Spleen (tissue), 13 donors: ENCODE measurements at places on chromosomes 13 and 19.
A peak's percentile ranks its signal among the peaks of the same experiment; 100 is the strongest.

DNA sequence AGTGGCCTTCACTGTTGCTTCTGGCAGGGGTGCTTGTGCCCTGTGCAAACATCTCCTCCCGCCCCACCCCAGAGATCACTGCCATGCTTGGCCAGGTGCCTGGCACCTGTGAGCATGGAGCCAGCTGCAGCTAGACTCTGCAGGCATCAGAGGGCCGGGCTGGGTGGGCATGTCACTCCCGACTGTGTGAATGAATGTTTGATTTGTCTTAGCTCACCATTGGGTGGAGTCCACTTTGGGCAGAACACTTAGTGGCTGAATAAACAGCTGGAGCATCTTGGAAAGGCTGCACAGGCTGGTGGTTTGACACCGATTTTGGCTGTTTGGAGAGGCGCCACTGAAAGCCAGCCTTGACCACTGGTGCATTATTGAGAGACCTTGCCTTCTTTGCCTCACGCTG lies 267.3 kb downstream of the DLEU7 start:
- DNase-seq, result no peak

DNA sequence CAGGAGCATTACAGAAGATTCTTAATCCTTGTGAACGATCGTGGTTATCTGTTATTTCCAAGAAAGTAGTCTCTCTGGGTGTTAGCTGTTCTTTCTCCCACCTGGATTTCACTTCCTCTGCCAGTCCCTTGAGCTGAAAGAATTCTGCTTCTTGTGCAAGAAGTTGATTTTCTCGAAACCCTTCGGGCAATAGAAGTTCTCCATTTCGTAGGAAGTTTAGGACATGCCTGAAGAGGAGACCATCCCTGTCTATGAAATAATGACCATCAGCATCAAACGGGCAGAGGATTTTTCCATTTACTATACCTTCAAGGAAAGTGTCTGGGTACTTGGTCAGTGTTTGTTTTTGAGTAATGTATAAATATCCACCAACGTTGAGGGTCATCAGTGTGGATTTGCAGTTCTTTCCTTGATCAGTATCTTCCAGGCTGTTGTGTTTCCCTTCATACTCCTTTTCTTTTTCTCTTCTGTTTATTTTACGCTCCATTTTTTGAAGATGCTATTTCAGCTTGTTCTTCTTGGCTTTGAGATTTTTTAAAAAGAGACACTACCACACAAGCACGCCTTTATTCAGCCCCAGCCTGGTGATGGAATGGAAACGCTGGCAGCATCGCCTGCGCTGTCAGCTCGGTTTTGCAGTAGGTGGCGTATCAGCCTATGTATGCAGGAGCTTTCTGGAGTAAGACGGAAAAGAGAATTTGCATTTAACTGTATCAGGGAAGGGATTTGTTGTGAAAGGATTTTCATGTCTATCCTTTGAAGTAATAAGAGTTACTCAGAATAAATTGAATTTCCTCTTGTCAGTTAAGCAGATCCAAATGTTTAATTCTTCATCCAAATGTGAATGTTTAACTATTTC lies 6.5 kb downstream of the KCTD4 start:
- DNase-seq, result no peak

DNA sequence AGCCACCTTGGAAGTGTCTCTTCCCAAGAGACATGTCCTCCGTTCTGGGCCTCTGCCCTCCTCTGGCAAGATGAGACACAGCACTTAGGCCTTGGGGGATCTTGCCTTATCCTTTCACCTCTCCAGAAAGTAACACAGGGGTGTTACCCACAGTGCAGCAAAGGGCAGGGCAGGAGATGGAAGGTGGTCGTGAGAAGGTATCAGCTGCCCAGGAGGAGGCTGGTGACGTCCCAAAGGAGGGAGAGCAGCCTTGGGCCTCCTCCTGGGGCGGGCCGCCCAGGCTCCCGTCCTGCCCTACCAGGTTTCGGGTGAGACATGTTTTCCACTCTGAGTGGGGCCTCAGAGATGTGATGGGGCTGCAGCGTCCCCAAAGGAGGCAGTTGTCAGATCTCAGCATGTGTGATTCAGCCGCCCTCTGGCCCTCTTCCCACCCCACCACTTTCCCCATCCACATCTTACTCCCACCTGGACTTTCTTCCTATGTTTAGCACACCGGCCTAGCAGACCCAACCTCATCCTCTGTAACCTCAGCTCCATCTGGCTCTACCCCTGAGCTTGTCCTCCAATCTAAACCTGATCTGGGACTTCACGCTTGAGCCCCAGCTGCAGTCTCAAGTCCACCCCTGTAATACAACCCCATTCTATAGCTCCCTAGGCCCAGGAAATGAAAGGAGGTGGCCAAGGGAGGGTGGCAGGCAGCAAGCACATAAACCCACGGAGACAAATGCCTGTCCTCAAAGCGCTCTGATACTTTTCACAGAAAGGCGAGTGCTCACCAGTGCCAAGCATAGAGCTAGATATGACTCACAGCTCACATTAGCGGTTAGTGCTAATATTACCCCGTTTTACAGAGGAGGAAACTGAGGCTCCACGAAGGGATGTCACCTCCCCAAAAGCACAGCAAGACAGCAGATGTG lies 9.3 kb downstream of the POU2F2 start:
- no peak for DNase-seq

GRCh38 chr19:33472691-33473652 lies 48.6 kb downstream of the PEPD start:
- DNase-seq, result peak; percentile 20
